ENCODE measurements at places on chromosomes 2 and 18.

GRCh38 chr2:217833439-217833838, 169.4 kb downstream of the TNS1 start:
- DNase-seq: no peak

GRCh38 chr2:46891956-46892553, 23.6 kb downstream of the MCFD2 start:
- DNase-seq: no peak

GRCh38 chr18:31720867-31721266, 36.5 kb upstream of the B4GALT6 start:
- peak; percentile 11 for DNase-seq

GRCh38 chr2:227351639-227352038, 26.6 kb downstream of the MFF start:
- DNase-seq: no peak

DNA sequence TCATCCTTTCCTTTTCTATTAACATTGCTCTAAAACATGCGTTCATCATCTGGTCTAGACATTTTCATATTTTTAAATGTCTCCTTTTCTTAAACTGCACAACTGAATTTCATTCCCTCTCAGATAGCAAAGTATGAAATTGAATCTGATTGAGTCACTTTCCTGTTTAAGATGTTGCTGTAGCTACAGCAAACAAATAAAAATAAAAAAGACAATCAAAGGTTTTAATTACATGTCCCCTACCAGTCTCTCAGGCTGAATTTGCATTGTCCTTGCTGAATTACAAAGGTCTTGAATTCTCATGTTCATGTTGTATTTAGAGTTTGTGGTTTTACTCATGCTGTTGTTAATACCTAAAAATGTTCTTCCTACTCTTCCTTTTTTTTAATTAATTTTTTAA, 537.9 kb upstream of the LRATD1 start:
- DNase-seq: no peak

GRCh38 chr2:206556357-206556949, 85.8 kb upstream of the FAM237A start:
- peak; percentile 9 for DNase-seq

DNA sequence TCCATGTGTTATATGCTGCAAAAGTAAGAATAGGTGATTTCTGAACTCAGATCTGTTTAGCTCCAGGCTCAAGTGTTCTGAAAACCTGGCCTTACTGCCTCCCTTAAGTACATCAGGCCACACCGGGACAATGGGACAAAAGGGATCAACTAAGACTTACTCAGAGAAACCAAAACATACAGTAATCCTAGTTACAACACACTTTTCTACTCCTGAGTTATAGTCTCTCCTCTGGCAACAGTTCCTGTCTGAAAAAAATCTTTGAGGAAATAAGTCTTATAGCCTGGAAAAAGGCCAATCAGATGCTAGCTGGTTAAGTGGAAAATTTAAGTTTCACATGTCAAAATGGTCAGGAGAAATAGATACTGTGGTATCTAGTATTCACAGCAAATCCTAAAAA, 5.6 kb downstream of the METTL5 start:
- DNase-seq: peak; percentile 78

DNA sequence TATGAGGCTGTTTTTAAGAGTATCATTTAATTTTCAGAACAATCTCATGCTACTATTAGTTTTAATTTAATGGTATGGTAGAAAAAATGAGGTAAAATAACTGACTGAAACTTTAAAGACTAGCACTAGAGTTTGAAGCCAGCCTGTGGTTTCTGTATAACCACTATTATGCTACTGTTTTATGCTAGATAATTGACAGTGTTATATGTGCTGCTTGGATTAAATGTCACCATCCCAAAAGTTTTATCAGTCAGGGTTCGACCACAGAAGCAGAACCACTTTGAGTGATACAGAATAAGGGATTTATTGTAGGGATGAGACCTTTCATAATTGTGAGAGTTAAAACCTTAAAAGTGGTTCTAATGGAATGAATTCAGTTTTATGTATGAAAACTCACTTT, 271.6 kb downstream of the PTGR3 start:
- no peak for DNase-seq

DNA sequence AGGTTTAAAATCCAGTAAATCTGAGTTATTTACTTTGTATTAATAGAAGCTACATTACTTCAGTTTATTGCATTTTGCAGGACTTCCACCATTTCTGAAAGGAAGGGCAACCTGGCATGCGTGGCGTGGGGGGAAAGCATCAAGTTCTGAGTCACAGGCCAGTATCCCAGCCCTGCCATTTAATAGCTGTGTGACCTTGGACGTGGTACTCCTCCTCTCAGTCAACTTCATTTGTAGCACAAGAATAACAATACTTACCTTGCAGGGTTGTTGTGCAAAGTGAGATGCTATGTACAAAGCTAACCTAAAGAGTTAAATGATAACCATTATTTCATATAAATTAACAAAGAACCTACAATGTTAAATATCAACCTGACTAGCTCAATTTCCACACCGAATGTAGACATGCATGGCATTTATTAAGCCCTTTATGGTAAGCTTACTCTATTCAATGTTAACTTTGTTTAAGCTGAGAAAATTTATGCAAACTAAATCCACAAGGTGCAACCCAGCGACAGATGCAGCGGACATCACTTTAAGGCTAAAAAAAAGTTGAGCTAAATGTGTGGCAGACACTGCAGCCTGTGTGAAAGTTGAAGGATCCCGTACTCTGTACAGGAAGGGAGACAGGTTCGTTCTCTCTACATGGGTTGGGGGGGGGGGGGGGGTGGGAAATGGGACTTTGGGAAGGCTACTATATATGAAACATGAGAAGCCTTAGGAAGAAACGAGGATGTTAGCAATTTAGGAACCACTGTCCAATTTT, 17.2 kb upstream of the STPG4 start:
- DNase-seq: no peak

DNA sequence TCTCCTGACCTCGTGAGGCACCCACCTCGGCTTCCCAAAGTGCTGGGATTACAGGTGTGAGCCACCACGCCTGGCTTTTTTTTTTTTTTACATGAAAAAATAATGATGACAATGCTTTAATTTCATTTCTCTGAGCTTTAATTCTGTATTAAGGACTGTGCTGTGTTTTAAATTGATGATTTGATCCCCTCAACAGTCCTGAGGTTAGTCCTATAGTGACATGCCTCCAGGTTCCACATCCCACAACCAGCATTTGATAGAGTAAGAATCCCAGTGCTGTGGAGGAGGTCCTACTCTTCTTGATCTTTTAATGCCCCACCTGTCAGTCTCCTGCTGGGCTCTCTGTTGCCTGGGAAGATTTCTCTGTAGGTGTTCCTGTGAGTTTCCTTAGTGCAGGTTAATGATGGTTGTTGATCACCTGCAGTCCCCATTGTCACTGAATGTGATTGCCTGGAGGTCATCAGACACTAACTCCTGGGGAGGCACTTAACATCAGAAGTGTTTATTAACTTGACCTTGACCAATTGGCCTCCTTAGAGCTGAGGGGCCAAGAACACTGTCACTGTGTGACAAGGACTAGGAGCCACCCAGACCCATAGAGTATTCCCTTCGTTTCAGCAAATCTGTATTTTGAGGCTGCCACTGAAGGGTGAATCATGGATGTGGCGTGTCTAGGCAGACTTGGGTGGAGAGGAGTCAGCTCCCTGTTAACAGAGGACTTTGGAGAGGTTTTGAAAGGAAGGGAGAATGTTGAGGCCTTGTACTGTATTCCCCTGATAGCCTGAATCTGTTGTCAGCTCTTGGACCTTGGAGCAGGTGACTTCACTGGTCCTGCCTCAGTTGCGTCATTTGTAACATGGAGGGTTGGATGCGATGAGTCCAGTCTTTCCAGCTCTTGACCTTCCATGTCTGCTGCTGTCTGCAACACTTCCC, 11.5 kb downstream of the ASAP2 start:
- peak; percentile 35 for DNase-seq

GRCh38 chr18:42530276-42530675, 575.2 kb downstream of the PIK3C3 start:
- DNase-seq: no peak

- peak; percentile 52 for DNase-seq
Measured at GRCh38 chr2:75571730-75572430, 11.1 kb upstream of the EVA1A start.

- no peak for DNase-seq
Measured at GRCh38 chr2:186093174-186093573, 354.6 kb downstream of the FSIP2 start.

GRCh38 chr2:229635371-229635680, 79.0 kb downstream of the DNER start:
- no peak for DNase-seq

- peak; percentile 89 for DNase-seq
Measured at GRCh38 chr2:232611559-232612218, 21.7 kb upstream of the EFHD1 start.

DNA sequence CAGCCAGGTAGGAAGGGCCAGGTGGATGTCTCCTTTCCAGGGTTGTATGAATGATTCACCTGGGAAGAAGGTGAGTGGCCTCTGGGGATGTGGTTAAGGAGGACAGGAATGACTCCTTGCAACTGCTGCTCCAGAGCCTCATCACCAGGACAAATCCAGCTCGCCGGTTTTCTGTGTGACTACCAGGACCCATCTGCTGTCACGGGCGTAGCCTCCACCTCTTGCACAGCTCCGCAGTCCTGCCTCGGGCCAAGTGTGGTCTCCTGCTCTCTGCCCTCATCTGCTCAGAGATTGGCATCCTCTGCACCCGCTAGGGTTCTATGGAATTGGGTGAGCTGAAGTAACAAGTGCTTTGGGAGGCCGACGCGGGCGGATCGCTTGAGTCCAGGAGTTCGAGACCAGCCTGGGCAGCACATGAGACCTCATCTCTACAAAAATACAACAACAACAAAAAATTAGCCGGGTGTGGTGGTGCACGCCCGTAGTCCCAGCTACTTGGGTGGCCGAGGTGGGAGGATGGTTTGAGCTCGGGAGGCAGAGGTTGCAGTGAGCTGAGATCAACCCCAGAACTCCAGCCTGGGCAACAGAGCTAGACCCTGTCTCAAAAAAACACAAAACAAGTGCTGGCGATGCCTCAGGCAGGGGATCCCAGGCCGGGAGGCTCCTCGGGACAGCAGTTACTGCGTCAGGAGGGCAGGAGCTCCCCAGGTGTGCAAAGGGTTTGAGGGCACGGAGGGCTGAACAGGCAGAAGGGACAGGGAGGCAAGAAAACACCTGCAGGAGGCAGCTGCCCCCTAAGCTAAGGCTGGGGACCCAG, 831 bp upstream of the D2HGDH start:
- no peak for DNase-seq

- DNase-seq: no peak
Measured at GRCh38 chr2:190927301-190927700, 46.7 kb downstream of the GLS start.

DNA sequence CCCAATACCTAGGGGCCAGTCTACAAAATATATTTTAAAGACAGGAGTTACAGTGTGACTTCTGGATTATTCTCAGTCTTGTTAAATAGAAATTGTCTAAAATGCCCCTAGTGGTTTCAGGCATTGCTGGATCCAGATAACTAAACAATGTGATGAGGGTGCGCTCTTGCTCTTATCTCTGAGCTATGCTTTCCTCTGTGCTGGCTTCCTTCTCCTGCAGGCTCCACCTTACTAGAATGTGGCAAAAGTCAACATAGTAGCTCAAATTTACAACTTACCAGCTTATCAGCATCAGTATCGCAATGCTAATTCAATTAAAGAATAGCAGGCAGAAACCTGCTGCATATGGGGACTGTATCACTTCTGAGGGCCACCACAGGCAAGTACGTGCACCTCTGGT, 61.3 kb upstream of the RNU4ATAC start:
- DNase-seq: no peak

GRCh38 chr18:75339936-75340605, 87.4 kb downstream of the SMIM21 start:
- DNase-seq: no peak

- peak; percentile 57 for DNase-seq
Measured at GRCh38 chr2:212912445-212913103, 238.8 kb downstream of the IKZF2 start.

- DNase-seq: no peak
Measured at GRCh38 chr2:173165443-173166238, 90.0 kb downstream of the MAP3K20 start.

GRCh38 chr2:84823788-84824187, 57.1 kb downstream of the TRABD2A start:
- no peak for DNase-seq

- no peak for DNase-seq
Measured at GRCh38 chr18:965921-966758, 61.5 kb downstream of the ADCYAP1 start.

GRCh38 chr2:39386064-39386463, 51.0 kb downstream of the MAP4K3 start:
- no peak for DNase-seq

- DNase-seq: no peak
Measured at GRCh38 chr2:198701481-198701880, 756.3 kb downstream of the SATB2 start.

DNA sequence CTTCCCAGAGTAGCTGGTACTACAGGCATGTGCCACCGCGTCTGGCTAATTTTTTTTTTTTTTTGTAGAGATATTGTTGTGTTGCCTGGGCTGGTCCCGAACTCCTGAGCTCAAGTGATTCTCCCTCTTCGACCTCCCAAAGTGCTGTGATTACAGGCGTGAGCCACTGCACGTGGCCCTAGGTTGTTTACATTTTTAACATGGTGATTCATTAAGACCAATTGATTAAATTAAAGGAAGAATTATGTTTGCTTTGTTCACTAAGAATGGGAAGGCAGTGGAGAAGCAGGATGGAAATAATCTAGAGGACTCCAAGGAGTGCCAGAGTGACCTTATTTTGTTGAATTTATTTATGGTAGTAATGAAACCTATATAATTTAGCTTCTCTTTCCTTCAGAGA, 7.5 kb downstream of the LCLAT1 start:
- DNase-seq: peak; percentile 33

DNA sequence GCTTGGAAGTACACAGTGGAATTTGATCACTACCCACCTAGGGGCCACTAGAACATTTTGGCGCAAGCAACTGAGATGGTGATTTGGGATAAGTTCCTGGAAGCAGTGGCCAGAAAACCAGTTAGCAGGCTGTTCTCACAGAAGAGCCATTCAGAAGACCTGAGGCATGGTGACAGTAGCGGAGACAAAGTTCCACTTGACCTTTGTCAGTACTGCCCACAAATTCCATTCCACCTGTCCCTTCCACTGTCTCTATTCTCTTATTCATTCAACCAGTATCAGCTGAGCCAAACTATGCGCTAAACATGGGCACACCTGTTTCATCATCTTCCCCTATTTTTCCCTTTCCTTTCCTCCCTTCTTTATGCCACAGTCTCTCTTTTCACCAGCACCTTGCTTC, 59.2 kb upstream of the PPP1CB start:
- DNase-seq: no peak

DNA sequence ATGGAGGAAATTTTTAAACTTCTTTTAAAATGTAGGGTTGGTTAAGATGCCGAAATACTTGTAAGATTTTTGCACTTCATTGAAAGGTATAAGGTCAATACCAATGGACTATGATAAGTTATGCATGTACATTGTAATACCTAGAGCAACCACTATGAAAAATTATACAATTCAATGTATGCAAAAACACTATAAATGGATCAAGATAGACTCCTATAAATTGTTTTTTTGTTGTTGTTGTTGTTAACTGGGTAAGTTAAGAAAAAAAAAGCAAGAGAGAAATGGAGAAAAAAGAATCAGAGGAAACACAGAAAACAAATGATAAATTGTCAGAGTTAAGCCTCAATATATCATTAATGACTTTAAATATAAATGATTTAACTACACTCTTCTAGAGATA, 421.2 kb downstream of the TMEM182 start:
- no peak for DNase-seq

- no peak for DNase-seq
Measured at GRCh38 chr2:200443376-200443775, 66.5 kb downstream of the KCTD18 start.
